Chondrocyte (in vitro differentiated cells): ENCODE measurements at places on chromosomes 1 and 21. TPM values are rescaled to one million over a fixed set of nuclear protein-coding genes. Genes with fewer than 3 reads are reported as not detected.
A peak's percentile ranks its signal among the peaks of the same experiment; 100 is the strongest.

Gene DPT
- total RNA-seq, result 11.3 to 30.2 TPM (median 13.0 TPM) in 3 replicates

Gene AIM2
- total RNA-seq, result not detected in 3 replicates

Gene VHLL
- not detected in 3 replicates for total RNA-seq

- H3K36me3 ChIP-seq, result no peaks in the 10 kb centered on the region
- H3K4me3 ChIP-seq, result no peak overlapping the region
- H3K4me1 ChIP-seq, result no peaks in the 10 kb centered on the region
- DNase-seq, result no peak
- no peak overlapping the region for H3K27ac ChIP-seq
Measured at GRCh38 chr1:203930342-203930741, 68.9 kb downstream of the SNRPE start.

- no peak overlapping the region for H3K4me3 ChIP-seq
- DNase-seq, result no peak
- no peak overlapping the region for H3K27ac ChIP-seq
- H3K36me3 ChIP-seq, result no peaks in the 10 kb centered on the region
- peaks cover 11% of the 10 kb centered on the region for H3K4me1 ChIP-seq
- peaks cover 11% of the 10 kb centered on the region for H3K27me3 ChIP-seq
Measured at GRCh38 chr1:56908619-56909221, 54.1 kb downstream of the C8A start.

Gene TMOD4
- total RNA-seq, result 0.60 to 1.9 TPM in 2 of 3 replicates, not detected in the other

DNA sequence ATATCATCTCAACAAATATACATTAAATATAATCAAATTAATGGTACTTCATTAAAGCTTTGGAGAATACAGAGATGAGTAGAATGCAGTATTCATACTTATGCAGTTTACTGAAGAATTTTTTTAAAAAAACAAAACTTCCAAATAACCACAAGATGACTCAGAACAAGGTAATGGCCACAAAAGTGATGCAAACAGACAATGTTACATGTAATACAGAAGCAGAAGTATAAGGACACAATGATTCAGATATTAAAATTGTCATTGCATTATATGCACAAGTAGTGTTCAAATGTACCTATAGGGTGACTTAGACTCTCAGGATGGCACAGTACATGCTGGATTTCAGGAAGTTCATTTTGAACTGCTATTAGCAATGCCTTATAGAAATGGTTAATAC, 227.2 kb upstream of the ST6GALNAC5 start:
- no peak overlapping the region for H3K4me3 ChIP-seq
- no peak overlapping the region for H3K27ac ChIP-seq
- no peak for DNase-seq
- H3K4me1 ChIP-seq, result peaks cover 2% of the 10 kb centered on the region

- H3K27me3 ChIP-seq, result peaks cover 5% of the 10 kb centered on the region
- H3K4me3 ChIP-seq, result no peak overlapping the region
- H3K36me3 ChIP-seq, result no peaks in the 10 kb centered on the region
- no peaks in the 10 kb centered on the region for H3K4me1 ChIP-seq
- peak; percentile 88 for DNase-seq
Measured at GRCh38 chr1:17335821-17336710, 28.1 kb downstream of the PADI4 start.

- no peak overlapping the region for H3K4me3 ChIP-seq
- H3K36me3 ChIP-seq, result peaks cover 4% of the 10 kb centered on the region
- H3K27ac ChIP-seq, result no peak overlapping the region
- DNase-seq, result no peak
- H3K27me3 ChIP-seq, result no peaks in the 10 kb centered on the region
- H3K4me1 ChIP-seq, result peaks cover 33% of the 10 kb centered on the region
Measured at GRCh38 chr1:108750476-108751181, 4.2 kb downstream of the STXBP3 start.

Gene LIN28A
- total RNA-seq, result not detected in 3 replicates

Gene SPRR2A
- not detected in 3 replicates for total RNA-seq

GRCh38 chr21:45818276-45818903, 163.2 kb upstream of the COL6A1 start:
- DNase-seq, result no peak
- no peak overlapping the region for H3K4me3 ChIP-seq
- H3K36me3 ChIP-seq, result peaks cover 2% of the 10 kb centered on the region
- H3K4me1 ChIP-seq, result peaks cover 32% of the 10 kb centered on the region
- H3K27me3 ChIP-seq, result peaks cover 3% of the 10 kb centered on the region

DNA sequence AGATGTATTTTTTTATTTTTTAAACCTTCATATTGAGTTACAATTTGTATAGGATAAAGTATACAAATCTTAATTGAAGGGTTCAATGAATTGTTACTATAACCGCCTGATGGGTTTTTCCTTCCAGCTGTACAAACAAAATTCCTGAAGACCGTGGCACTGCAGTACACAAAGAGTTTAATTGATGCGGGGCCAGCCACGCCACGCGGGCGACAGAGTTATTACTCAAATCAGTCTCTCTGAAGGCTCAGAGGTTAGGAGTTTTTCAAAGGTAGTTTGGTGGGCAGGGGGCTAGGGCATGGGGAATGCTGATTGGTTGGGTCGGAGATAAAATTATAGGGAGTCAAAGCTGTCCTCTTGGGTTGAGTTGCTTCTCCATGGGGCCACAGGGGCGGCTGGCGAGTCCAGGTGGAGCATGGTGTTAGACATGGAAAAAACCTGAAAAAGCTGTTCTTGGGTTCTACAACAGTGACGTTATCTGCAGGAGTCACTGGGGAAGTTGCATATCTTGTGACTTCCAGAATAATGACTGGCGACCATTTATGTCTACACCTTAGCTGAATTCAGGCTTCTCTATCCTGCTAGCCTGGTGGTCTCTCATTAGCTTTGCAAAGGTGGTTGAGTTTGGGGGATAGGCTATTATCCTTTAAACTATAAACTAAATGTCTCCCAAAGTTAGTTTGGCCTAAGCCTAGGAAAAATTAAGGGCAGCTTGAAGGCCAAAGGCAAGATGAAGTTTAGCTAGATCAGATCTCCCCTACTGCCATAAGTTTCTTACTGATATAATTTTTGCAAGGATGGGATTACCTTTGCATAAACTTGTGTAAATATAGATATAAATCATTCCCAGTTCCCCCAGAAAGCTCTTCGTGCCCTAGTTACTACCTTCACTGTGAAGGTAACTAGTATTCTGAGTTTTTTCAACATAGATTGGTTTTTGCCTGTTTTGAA, 13.0 kb upstream of the TMEM9 start:
- H3K4me1 ChIP-seq, result peaks cover 29% of the 10 kb centered on the region
- DNase-seq, result no peak
- no peak overlapping the region for H3K27ac ChIP-seq
- no peak overlapping the region for H3K4me3 ChIP-seq

DNA sequence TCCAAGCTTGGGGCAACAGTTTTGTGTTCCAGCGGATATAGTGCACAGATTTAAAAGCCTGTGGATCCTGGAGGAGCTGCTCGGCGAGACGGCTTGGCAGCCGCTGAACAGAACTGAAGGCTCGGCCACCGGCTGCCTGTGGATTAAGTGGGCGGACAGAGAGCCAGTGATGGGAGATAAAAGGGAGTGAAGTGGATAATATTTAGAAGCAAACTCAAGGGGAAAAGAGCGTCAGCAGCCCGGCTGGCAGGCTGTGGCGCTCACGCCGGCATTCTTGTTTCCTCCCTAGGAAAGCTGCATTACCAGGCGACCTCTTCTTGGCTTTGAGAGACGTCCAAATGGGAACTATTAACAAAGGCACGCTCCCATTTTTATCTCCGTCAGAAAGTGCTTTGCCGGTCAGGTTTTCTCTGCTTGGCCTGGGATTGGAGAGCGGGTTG, 10.4 kb downstream of the TRABD2B start:
- peak overlapping the region; percentile 50 for H3K4me3 ChIP-seq
- H3K27ac ChIP-seq, result no peak overlapping the region
- H3K4me1 ChIP-seq, result peaks cover 14% of the 10 kb centered on the region
- peaks cover 3% of the 10 kb centered on the region for H3K36me3 ChIP-seq
- peaks cover 68% of the 10 kb centered on the region for H3K27me3 ChIP-seq

Gene CSMD2
- 0.10 to 0.55 TPM (median 0.46 TPM) in 3 replicates for total RNA-seq

GRCh38 chr1:225995919-225996864, 3.0 kb downstream of the SDE2 start:
- H3K36me3 ChIP-seq, result peaks cover 18% of the 10 kb centered on the region
- H3K4me3 ChIP-seq, result peak overlapping the region; percentile 33
- H3K27ac ChIP-seq, result peak overlapping the region; percentile 67
- no peaks in the 10 kb centered on the region for H3K27me3 ChIP-seq
- no peak for DNase-seq

DNA sequence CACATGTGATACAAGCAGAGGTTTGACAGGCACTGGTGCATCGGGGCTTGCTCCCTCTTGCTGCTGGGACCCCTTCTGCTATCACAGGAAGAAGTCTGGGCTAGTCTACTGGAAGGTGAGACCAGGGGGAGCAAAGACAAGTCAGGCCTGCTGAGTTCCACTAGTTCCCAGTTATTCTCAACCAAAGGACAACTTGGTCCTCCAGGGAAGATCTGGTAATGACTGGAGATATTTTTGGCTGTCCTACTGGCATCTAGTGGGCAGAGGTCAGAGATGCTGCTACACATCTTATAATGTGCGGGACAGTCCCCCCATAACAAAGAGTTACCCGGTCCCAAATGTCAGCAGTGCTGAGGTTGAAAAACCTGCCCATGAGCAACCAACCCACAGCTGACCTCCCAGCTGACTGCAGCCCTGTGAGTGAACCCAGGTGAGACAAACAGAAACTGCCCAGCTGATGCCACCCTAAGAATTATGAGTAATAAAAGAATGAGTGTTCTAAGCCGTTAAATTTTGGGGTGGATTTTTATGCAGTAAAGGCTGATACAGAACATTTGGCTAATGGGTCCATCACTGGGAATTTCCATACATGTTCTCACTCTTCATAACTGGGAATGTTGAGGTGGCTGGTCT, 71.6 kb downstream of the NENF start:
- H3K4me3 ChIP-seq, result no peak overlapping the region
- H3K4me1 ChIP-seq, result peaks cover 15% of the 10 kb centered on the region
- no peak for DNase-seq
- H3K36me3 ChIP-seq, result no peaks in the 10 kb centered on the region

DNA sequence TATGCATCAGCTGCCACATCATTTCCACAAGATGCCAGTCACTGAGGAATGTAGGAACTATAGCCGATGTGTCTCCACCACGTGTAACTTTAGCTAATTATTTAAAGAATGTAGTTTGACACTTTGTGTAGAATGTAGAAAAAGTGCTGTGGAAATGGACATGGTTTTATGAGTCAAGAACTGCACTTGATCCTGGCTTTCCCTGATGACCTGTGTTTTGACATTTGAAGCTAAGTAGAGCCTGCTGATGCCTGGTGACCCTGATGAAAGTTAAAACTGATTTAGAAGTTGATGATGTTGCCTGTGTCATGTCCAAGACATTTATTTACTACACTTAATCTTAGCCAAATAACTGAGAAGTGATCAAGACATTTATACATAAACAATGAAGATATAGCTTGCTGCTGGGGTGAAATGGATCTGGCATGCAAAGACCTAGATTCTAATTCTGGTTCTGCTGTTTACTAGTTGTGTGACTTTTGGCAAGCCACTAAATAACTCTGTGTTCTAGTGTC, 4.4 kb upstream of the OSBPL9 start:
- H3K36me3 ChIP-seq, result peaks cover 2% of the 10 kb centered on the region
- H3K4me1 ChIP-seq, result peaks cover 34% of the 10 kb centered on the region
- no peak overlapping the region for H3K4me3 ChIP-seq
- DNase-seq, result no peak
- H3K27me3 ChIP-seq, result no peaks in the 10 kb centered on the region

Gene PHC2
- 75.9 to 99.7 TPM (median 91.5 TPM) in 3 replicates for total RNA-seq

Gene MYOG
- not detected in 3 replicates for total RNA-seq

DNA sequence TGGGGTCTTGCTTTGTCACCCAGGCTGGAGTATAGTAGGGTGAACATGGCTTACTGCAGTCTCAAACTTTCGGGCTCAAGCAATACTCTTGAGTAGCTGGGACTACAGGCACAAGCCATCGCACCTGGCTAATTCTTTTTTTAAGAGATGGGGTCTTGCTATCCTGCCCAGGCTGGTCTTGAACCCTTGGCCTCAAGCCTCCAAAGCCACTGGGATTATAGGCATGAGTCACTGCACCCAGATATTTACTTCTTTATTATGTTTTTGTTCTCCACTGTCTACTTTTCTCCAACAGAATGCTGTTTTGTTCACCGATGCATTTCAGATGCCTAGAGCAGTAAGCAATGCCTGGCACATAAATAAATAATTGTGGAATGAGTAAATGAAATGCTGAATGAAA, 72.4 kb downstream of the ADCY10 start:
- no peaks in the 10 kb centered on the region for H3K27me3 ChIP-seq
- H3K36me3 ChIP-seq, result no peaks in the 10 kb centered on the region
- no peak for DNase-seq
- no peaks in the 10 kb centered on the region for H3K4me1 ChIP-seq

GRCh38 chr1:169100208-169100607, 6.3 kb upstream of the ATP1B1 start:
- H3K4me1 ChIP-seq, result peaks cover 5% of the 10 kb centered on the region
- no peak for DNase-seq
- no peak overlapping the region for H3K4me3 ChIP-seq
- no peaks in the 10 kb centered on the region for H3K27me3 ChIP-seq
- no peak overlapping the region for H3K27ac ChIP-seq
- H3K36me3 ChIP-seq, result no peaks in the 10 kb centered on the region

- no peak for DNase-seq
- peaks cover 12% of the 10 kb centered on the region for H3K4me1 ChIP-seq
- peaks cover 3% of the 10 kb centered on the region for H3K36me3 ChIP-seq
- H3K4me3 ChIP-seq, result no peak overlapping the region
- H3K27me3 ChIP-seq, result no peaks in the 10 kb centered on the region
Measured at GRCh38 chr1:227574926-227575325, 11.6 kb downstream of the ZNF678 start.

Gene VANGL2
- total RNA-seq, result 8.0 to 12.0 TPM (median 11.3 TPM) in 3 replicates

- peak within 1 kb of the TSS; percentile 54 for H3K4me3 ChIP-seq
- H3K4me1 ChIP-seq, result peaks cover 9% of the 10 kb centered on the region
- DNase-seq, result no peak
- no peaks in the 10 kb centered on the region for H3K36me3 ChIP-seq
- peak within 1 kb of the TSS; percentile 19 for H3K27ac ChIP-seq
- H3K27me3 ChIP-seq, result peaks cover 43% of the 10 kb centered on the region
Measured at GRCh38 chr1:15246960-15247614, at the start of gene FHAD1. TSS of gene FHAD1 (plus strand) at chr1:15247223. CDS start at chr1:15251785, 4,562 bp downstream.

Gene RGS16
- total RNA-seq, result 0.56 to 7.7 TPM (median 7.0 TPM) in 3 replicates

- no peak for DNase-seq
- H3K4me3 ChIP-seq, result no peak overlapping the region
- H3K4me1 ChIP-seq, result peaks cover 8% of the 10 kb centered on the region
- no peaks in the 10 kb centered on the region for H3K36me3 ChIP-seq
- H3K27ac ChIP-seq, result no peak overlapping the region
Measured at GRCh38 chr1:96313216-96313615, 408.4 kb upstream of the PTBP2 start.

Gene MEX3A
- total RNA-seq, result 11.7 to 12.7 TPM (median 12.0 TPM) in 3 replicates

GRCh38 chr1:89068291-89068690, 3.3 kb upstream of the GBP1 start:
- no peak overlapping the region for H3K27ac ChIP-seq
- peaks cover 15% of the 10 kb centered on the region for H3K4me1 ChIP-seq
- no peak for DNase-seq

Gene SPATA21
- total RNA-seq, result not detected in 3 replicates

DNA sequence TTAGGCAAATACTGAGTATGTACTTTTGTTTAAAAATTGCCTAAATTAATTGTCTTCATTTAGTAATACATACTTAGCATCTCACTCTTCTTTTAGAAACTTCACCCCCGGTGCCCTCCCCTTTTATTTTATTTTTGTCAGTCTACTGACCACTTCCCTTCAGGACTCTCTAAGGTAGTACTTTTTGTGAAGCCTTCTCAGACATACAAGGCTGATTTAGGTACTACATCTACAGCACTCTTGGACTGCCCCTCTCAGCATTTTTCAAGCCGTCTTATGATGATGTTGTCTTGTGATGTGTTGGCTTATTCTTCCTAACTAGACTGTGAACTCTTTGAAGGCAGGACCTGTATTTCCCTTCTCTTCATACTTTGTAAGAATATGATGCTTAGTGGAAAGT, 24.7 kb downstream of the RPS6KC1 start:
- H3K36me3 ChIP-seq, result peaks cover 7% of the 10 kb centered on the region
- H3K4me1 ChIP-seq, result peaks cover 5% of the 10 kb centered on the region
- no peak overlapping the region for H3K4me3 ChIP-seq
- no peak for DNase-seq

Gene ZNF326
- total RNA-seq, result 17.9 to 30.0 TPM (median 19.3 TPM) in 3 replicates
